SJCRH30 (cell line): ENCODE measurements at places on chromosomes 3 and 15. TPM values are rescaled to one million over a fixed set of nuclear protein-coding genes. Genes with fewer than 3 reads are reported as not detected.

Gene CADM2
- 12.0 and 20.8 TPM in 2 replicates for total RNA-seq

Gene STARD9
- total RNA-seq = 11.0 and 15.2 TPM in 2 replicates

Gene C3orf33
- 1.7 and 2.8 TPM in 2 replicates for total RNA-seq

DNA sequence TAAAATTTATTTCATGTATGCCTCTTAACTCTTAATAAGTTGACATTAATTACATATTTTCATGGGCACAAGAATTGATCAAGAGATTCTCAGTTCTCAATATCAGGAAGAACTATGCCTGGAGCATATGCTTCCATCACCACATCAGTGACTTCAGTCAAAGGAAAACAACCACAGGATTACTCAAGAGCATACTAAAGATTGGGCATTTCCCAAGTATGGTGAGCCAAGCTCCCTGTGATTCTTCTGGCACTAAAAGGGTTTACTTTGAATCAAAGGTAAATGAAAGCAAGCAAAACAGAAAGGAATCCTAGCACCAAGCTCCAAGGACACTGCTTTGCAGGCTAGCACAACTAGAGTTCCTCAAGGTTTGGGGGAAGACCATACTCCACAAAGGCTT, 44.6 kb downstream of the FMN1 start:
- no peak for DNase-seq

DNA sequence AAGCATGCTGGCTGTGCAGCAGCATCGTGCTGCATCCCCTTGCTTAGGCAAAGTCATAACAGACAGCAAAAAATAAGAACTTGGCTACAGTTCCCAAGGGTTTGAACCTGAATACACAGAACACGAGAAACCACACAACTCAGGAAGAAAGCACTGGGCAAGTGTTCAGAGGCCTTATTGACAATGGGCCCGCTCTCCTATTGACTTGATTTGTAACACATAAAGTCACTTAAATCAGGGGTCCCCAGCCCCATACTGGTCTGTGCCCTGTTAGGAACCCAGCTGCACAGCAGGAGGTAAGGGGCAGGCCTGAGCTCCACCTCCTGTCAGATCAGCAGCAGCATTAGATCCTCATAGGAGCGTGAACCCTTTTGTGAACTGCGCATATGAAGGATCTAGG, 145.1 kb downstream of the LSAMP start:
- DNase-seq = no peak

DNA sequence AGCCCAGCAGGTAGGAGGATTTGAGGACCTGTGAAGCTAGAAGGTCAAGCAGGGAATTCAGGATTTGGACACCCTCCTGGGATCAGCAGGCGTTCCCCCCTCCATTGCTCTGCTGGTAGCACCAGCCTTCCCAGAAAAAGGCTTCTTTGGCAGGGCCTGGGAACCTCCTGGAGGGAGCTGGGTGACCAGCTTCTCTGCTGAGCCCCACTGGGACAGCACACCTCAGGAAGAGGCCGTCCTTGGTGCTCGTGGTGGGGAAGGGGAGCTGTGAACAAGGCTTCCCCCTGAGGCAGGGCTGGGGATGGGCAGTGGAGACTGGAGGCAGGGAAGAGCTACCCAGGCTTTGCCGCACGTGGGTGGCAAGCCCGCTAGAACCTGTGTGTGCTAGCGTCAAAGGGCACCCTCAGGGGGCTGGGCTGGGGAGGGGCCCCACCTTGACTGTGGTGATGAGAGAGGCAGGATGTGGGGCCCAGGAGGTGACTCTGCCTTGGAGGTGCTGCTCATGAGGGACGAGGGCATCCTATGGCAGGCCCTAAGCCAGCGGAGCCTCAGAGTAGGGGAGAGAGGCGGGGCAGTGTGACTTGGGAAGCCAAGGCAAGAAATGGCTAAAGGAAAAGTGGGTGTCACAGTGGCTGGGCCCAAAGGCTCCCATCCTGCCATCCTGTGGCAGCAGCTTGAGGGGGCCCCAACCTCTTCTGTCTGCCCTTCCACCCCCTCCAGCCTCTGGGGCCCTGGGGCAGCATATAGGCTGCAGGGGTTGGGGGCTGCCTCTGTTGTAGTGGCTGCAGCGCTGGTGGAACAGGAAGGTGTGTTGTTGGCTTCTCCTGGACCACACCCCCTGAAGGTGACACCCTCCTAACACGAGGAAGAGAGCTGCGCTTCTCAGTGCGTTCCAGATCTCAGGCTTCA, 20.7 kb downstream of the KLF13 start:
- DNase-seq = no peak

GRCh38 chr3:24158761-24159454, 213.8 kb downstream of the NR1D2 start:
- DNase-seq = no peak

Gene SPINK8
- total RNA-seq = not detected in 2 replicates
